K562 (cell line): ENCODE measurements at places on chromosomes 7 and 10.

DNA sequence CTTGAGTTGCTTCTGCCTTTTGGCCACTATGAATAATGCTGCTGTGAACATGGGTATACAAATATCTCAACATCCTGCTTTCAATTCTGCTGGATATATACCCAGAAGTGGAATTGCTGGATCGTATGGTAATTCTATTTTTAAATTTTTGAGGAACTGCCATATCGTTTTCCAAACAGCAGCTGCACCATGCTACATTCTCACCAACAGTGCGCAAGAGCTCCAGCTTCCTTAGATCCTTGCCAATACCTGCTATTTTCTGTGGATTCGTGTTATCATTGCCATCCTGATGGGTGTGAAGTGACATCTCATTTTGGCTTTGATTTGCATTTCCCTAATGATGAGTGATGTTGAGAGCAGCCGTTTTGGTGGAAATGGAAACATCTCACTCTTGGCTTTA lies 26.7 kb downstream of the FRMD4A start:
- DNase-seq = no peak

- peak; percentile 37 for DNase-seq
These were observed 61.1 kb upstream of the SAMD8 start for GRCh38 chr10:75050149-75050919.

DNA sequence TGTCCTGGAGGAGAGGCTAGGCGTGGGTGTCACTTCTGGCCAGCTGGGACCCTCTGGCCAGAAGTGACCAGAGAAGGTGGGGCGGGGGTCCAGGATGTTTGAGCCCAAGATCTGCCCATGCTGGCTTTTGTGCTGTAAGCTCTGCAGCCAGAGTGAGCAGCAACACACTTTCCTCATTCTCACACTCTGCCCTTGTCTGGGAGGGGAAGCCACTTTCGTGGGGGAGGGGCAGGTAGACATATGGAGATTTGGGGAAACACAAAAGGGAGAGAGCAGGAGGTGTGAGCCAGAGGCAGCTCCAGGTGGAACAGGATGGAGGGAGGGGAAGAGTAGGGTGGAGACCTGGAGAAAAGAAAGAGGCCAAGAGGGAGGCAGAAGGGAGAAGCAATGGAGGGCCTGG lies 31.5 kb upstream of the ADCYAP1R1 start:
- no peak for DNase-seq

DNA sequence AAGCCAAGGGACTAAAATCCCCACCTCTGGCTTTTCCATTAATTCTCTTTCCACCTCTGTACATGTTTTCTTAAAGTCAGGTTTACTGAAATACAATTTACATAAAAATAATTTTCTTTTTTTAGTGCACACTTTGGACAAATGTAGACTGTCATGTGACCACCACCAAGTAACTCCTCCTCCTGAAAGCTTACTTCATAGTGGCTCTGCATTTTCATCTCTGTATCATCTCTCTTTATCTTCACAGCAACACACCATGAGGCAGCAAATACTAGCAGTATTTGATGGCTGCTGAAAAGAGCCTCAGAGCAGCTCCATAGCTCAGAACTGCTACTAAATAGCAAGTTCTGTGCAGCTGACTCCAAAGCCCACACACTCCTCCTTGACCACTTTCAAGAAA lies 17.3 kb downstream of the WDFY4 start:
- DNase-seq = no peak

DNA sequence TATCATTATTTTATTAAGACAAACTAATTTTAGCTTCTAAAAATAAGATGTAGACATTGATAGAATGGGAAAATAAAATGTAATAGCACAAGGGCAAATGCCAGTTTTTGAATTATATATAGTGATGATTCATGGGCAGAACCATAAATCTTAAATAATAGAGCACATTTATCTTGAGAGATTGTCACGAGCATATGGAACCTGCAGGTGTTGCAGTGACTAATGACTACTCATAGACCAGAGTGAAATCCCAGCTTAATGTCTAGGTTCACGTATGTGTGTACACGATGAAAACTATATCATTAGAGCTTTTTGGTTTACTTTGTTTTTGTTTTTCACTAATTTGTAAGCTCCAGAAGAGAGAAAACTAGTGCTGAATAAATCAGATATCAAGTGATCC lies 150.2 kb upstream of the CACNA2D1 start:
- DNase-seq = no peak

DNA sequence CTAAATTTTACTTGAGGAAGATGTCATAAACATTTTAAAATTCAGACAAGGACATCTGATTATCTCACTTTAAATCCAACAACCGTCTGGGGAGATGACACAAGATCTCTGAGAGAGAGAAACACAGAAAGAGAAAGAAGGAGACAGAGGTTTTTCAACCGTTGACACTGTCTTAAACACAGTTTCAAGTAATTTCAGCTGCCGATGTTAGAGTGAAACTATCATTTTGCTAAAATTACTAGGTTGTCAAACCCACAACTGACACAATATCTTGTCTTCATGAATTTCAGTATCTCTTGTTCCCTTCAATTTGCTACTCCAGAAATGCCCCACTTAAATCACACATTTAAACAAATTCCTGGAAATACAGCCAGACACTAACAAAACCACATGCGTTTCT lies 174.8 kb downstream of the RAPGEF5 start:
- DNase-seq = no peak

- DNase-seq = no peak
These were observed 1.6 kb upstream of the KNDC1 start for GRCh38 chr10:133158437-133158755.

- no peak for DNase-seq
These were observed 17.2 kb upstream of the TLX1 start for GRCh38 chr10:101113890-101114403.

DNA sequence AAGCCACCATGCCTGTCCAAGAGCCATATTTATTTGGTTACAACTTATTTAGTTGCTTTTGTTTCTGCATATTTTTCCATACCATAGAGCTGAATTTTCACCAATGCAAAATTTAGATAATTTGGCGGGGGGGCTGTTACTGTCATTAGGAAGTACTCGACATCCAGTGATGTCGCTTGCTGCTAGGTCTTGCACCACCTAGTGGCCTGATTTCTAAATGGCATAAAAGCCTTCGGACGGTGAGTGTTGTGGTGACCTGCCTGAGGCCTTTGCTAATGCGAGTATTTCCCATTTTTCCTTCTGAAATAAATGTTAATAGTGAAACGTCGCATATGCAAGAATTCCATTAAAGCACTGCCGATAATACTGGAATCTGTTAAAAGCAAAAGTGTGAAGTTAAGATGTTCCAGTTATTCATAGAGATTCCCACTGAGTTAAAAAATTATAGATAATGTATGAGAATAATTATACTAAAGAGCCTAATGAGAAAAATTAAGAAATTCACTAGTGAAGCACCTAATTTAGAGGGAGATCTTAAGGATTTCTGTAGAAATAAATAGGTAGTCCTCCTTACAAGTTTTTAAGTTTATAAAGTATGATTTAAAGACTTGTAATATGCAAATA lies 86.1 kb upstream of the DNAJB6 start:
- peak; percentile 80 for DNase-seq

DNA sequence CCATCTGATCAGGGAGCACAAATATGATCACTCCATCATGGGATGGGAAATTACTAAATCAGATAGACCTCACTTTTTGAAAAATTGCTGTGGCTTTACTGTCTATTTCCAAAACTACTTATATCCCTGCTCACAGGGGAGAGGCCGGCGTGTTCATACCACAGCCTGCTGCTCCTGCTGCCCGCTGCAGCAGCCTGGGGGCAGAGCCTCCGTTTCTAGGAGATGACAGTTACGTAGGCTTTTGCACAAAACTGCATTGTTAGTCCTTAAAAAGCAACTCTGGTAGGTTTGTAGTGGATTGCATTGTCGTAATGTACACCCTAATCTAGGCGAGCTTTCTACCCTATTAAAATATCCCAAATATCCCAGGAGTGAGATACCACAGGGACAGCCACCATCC lies 203.7 kb downstream of the EBF3 start:
- DNase-seq = no peak

- no peak for DNase-seq
These were observed 235.2 kb upstream of the AKR1E2 start for GRCh38 chr10:4590807-4591206.

DNA sequence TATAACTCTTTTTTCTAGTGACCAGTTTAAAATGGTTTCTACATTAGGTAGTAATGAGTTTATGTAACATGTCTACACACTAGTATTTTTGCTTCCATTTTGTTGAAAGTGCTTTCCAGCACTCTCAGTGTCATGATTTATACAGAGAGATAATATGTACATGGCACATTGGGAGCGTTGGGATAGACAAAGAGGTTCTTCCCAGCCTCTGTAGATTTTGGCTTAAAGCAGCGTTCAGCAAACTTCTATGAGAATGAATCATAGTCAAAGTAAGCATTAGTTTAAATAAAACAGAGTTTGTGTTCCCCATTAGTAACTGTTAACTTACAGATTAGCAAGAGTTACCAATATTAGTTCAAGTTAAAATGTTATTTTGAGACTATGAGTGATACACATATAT lies 43.9 kb downstream of the SEPTIN14 start:
- DNase-seq = no peak

- DNase-seq = no peak
These were observed 2.0 kb downstream of the CALY start for GRCh38 chr10:133334503-133335245.

DNA sequence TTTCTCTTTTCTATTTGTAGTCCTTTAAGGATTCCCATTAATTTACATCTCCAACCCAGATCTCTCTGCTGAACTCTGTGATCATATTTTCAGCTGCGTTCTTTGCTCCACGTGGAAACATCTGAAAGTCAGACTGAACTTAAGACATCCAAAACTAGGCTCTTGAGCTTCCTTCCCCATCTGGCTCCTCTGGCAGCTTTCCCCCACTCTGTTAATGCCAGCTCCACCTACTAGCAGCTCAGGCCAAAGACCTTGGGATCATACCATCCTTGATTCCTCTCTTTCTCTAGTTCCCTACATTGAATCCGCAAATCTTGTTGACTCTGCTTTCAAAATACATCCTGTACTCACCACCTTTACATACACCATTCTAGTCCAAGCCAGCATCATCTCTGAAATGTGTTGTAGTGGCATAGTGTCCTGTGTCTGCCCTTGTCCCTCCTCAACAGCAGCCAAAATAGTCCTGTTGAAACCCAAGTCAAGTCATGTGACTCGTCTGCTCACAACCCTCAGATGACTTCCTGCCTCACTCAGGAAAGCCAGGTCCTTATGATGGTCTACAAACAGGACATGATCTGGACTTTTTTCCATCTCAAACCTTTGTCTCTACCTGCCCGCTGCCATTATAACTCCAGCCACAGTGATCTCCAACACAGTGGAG lies 7.0 kb downstream of the REEP3 start:
- DNase-seq = no peak

GRCh38 chr10:114996542-114996941 lies 58.5 kb downstream of the TRUB1 start:
- DNase-seq = no peak

- DNase-seq = no peak
These were observed 4.4 kb upstream of the CDH23 start for GRCh38 chr10:71392292-71392691.

- no peak for DNase-seq
These were observed 227.0 kb downstream of the RPS24 start for GRCh38 chr10:78260680-78261079.

GRCh38 chr10:34748357-34748756 lies 66.7 kb downstream of the PARD3 start:
- no peak for DNase-seq

- no peak for DNase-seq
These were observed 335.7 kb upstream of the SHH start for GRCh38 chr7:156147756-156148504.

DNA sequence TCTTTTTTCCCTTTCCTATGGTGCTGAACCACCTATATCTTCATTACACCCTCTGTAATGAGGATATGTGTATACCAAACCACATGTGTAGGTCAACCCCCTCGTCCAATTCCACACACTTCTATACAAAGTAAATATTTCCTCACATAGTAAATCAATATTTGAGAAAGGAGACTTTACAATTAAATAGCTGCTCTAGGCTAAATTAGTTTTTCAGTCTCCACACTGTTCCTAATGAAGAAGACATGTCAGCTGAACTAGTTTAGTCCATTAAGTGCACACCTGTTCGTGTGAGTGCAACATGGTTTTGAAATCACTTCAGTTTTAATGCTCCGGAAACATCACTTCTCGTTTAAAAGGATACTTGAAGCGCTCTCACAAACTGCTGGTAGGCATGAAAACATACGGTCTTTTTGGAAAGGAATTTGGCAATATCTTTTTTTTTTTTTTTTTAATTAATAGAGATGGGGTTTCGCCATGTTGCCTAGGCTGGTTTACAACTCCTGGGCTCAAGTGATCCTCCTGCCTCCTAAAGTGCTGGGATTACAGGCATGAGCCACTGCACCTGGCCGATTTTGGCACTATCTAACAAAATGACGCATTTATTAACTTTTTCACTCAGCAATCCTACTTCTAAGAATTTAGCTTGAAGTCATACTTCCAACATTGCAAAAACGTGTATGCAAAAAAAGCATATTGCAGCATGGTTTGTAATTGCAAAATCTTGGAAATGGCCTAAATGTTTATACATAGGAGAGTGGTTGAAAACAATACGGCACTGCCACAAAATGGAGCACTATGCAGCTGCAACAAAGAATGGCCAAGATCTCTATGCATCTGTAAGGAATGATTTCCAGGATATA lies 2.1 kb upstream of the XRCC2 start:
- no peak for DNase-seq

- DNase-seq = no peak
These were observed 12.9 kb downstream of the SEC31B start for GRCh38 chr10:100506596-100507356.

DNA sequence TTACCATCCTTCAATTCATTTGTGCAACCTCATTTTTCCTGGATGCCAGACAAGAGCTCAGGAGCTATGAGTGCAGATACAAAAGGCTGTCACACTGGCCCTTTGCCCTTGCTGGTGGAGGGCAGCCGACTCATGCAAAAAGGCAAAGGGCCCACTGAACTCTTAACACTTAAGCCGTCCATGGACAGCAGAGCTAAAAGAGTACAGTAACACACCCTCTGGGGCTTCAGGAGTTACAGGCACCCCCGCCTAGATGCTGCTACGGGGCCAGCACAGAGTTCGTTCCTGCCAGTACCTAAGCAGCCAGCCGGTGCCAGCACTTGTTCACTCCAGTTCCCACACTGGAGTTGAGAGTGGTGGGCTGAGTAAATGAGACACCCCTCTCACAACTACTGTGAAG lies 69.9 kb upstream of the MRLN start:
- DNase-seq = no peak

DNA sequence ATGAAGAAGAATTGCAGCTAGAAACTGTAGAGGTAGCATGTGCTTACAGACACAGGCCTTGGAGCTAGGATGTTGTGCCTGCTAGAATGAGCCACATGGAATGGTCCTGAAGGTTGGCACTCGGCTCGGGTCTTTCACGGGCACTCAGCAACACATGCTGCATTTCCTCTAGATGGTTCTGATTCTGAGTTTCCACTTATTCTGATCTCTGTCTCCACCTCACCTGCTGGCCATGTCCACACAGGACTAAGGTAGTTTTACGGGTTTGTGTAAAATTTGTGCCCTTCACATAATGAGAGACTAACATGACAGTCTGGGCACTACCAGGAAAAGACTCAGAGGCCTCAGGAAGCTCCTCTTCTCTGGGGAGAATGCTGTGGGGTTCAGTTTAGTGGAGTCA lies 444.8 kb upstream of the MKI67 start:
- DNase-seq = no peak
